Vagina (tissue), 2 donors: ENCODE measurements at places on chromosomes 16 and 17.

DNA sequence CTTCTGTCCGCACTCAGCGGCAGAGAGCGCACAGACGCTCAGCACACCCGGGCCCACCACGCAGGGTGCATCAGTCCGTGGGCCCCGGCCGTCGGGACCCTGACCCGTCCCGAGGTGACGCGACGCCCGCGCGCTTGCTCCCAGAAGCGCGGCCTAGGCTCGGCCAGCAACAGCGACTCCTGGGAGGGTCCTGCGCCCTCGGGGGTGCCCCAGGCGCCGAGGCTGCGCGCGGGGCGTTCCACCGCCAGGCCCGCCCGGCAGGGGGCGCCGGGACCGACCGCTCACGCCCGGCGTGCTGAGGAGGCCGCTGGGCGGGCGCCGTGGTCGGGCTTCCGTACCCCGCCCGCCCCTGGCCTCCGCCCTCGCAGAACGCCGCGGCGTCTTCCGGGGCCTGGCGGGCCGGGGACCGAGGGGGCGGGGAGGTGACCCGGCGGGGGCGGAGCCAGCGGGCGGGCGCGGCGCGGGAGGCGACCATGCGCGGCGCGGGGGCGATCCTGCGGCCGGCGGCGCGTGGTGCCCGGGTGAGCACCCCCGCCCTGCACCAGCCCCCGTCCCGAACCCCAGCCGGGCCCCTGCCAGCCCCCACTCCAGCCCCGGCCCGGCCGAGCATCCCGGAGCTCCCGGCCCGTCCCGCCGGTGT is at the start of gene CISD3:
CISD3 (plus strand) TSS at position 456 of the 640 bp plus-strand sequence; CDS start at position 474, 18 bp downstream.
- no peaks in the 10 kb centered on the region for H3K36me3 ChIP-seq
- peaks cover 45% of the 10 kb centered on the region for H3K4me1 ChIP-seq
- H3K4me3 ChIP-seq, result peak within 1 kb of the TSS; percentile 73
- no peaks in the 10 kb centered on the region for H3K27me3 ChIP-seq
- H3K27ac ChIP-seq, result peak within 1 kb of the TSS; percentile 85

GRCh38 chr17:51730303-51731050 is 428.0 kb downstream of the CA10 start:
- no peaks in the 10 kb centered on the region for H3K27me3 ChIP-seq
- H3K4me1 ChIP-seq, result no peaks in the 10 kb centered on the region
- DNase-seq, result no peak
- no peak overlapping the region for H3K4me3 ChIP-seq

DNA sequence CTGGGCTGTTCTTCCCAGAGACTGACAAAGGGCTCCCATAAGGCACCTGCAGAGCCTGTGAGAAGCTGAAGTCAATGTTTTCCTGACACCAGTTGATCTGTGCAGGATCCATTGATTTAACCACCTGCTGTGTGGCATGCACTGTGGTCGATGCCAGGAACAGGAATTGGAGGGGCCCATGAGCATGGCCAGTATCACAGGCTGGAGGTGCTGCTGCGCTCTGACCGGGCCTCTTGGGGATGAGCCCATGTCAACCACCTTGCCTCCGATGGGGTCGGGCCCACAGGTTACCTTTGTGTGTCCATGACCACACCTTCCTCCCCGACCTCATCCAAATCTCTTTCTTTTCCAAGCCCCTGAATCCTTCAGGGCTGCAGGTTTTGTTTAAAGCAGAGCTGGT is 18.2 kb upstream of the STH start:
- H3K27ac ChIP-seq, result no peak overlapping the region
- DNase-seq, result no peak
- no peak overlapping the region for H3K4me3 ChIP-seq
- no peaks in the 10 kb centered on the region for H3K36me3 ChIP-seq

DNA sequence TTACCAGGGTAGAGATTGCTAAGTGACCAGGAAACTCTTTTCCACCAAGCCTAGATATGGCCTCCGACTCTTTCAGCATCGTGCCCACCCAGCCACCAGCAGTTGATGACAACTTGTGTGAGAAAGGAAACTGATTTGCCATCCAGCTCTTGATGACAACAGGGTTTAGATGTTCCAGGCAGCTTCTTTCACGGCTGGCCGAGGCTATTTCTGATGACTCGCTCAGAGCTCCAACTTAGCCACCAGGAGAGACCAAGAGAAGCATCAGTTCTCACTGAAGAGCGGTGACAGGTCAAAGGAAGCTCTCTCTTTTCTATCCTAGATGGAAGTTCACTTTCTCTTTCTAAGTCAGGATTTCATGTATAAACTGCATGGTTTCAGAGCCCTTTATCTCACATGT is 61.2 kb downstream of the MPHOSPH6 start:
- no peaks in the 10 kb centered on the region for H3K36me3 ChIP-seq
- no peaks in the 10 kb centered on the region for H3K27me3 ChIP-seq
- H3K4me3 ChIP-seq, result no peak overlapping the region
- DNase-seq, result no peak

GRCh38 chr16:10077861-10078260 is 104.4 kb downstream of the GRIN2A start:
- no peaks in the 10 kb centered on the region for H3K36me3 ChIP-seq
- H3K4me1 ChIP-seq, result peaks cover 18% of the 10 kb centered on the region
- no peak overlapping the region for H3K27ac ChIP-seq
- H3K27me3 ChIP-seq, result no peaks in the 10 kb centered on the region
- no peak overlapping the region for H3K4me3 ChIP-seq
- no peak for DNase-seq

GRCh38 chr17:40190197-40191021 is 13.1 kb downstream of the RAPGEFL1 start:
- H3K27ac ChIP-seq, result peak overlapping the region; percentile 82
- H3K36me3 ChIP-seq, result no peaks in the 10 kb centered on the region
- peak overlapping the region; percentile 61 for H3K4me3 ChIP-seq
- no peaks in the 10 kb centered on the region for H3K27me3 ChIP-seq

DNA sequence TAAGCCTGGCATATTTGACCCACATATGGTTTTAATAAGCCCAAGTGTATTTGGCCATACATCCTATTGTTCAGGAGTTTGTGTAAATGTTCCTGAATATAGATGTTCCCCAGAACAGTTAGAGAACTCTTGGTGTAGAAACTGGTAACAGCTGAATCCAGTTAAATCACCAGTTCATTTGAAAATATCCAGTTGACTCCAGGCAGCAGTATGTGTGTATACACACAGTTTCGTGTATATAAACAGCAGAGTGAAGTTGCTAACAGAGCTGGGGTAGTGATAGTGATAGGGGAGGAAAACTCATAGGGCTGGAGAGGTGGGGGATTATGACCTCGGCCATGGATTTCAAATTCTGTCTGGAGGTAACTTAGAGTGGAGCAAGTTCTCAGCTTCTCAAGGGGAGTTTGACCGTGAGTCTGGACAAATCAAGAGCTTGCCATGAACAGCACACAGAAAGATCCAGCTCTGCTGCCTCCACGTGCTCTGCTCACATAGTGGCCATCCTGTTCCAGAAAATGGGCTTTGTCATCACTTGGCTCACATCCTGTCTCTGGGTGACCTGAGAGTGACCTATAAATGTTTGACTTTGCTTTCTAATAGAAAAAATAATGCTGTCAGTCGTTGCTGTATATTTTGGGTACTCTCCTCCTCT is 30.6 kb upstream of the MMD start:
- DNase-seq, result no peak
- peak overlapping the region; percentile 39 for H3K27ac ChIP-seq
- no peaks in the 10 kb centered on the region for H3K27me3 ChIP-seq
- H3K4me3 ChIP-seq, result no peak overlapping the region
- H3K36me3 ChIP-seq, result no peaks in the 10 kb centered on the region

DNA sequence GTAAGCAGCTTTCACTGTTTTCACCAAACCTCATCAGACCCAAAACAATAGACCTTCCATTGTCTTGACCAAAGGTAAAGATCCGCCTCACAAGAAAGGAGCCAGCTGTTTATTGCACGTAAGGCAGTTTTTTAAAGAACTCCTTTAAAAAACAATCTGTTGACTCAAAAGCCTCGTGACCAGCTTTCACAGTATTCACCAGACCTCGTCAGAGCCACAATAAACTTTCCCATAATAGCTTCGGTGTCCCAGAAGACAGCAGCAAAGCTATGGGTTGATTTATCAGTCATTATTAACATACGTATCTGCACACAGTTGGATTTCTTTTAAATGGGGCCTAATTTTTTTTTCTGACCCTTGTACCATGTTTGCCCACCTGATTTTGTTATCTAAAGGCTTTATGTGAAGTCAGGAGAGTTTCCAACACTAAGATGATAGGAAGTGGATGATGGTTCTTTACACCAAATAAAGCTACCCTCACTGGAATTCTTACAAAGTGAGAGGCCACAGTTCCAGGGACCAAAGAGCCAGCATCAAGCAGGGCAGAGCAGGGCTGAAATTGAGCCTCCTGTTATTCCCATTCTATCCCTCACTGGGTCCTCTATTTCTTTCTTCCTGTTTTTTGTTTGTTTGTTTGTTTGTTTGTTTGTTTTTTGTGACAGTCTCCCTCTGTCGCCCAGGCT is 17.6 kb upstream of the HELZ start:
- H3K27ac ChIP-seq, result peak overlapping the region; percentile 56
- H3K4me1 ChIP-seq, result peaks cover 16% of the 10 kb centered on the region
- H3K36me3 ChIP-seq, result no peaks in the 10 kb centered on the region
- DNase-seq, result no peak
- no peaks in the 10 kb centered on the region for H3K27me3 ChIP-seq

GRCh38 chr16:69936751-69937211 is 14.4 kb upstream of the CLEC18A start:
- H3K4me3 ChIP-seq, result no peak overlapping the region
- no peaks in the 10 kb centered on the region for H3K27me3 ChIP-seq
- H3K27ac ChIP-seq, result no peak overlapping the region
- no peak for DNase-seq

DNA sequence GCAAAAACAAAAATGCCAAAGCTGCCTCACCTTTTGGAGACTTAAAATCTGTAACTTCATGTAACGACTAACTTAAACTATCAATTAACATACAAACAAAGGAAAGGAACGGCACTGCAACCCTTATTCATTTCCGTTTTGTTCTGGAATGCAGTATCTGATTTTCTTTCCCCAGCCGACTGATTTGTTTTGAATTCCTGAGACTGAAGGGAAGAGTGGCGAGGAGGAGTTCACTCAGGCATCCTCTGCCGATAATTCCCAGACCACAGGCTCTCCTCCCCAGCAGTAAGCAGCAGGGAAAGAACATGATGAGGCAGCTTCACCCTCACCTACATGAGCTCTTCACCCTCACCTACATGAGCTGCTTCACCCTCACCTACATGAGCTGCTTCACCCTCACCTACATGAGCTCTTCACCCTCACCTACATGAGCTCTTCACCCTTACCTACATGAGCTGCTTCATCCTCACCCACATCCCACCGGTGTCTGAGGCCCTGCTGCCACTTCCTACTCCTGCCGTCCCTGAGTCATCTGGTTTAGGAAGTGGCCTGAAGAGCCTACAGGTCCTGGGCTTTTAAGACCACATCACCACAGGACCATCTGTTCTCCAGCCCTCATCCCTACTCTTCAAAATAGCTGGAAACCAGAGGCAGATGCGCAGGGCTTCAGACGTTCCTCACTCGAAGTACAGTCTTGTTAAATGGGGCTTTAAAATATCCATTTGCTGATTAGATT is 168.0 kb upstream of the RPH3AL start:
- no peaks in the 10 kb centered on the region for H3K4me1 ChIP-seq
- H3K36me3 ChIP-seq, result no peaks in the 10 kb centered on the region
- no peak overlapping the region for H3K27ac ChIP-seq
- no peaks in the 10 kb centered on the region for H3K27me3 ChIP-seq

DNA sequence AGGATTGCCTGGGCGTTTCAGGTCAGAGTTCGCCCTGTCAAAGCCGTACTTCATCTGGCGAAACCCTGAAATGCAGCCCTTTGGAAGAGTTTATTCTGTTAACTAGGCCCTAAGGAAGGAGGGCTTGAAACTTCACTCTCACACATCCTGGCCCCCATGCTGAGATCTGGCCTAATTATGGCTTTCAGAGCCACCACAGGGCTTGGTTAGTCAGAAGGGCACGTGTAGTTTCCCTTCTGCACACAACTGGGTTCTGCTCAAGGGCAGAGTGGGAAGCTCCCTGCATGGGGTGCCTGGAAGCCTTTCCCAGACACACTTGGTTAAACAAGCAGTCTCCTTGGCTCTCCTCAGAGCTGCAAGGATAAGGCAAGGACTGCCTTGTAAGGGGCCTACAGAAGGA is 397.3 kb downstream of the SHISA9 start:
- no peaks in the 10 kb centered on the region for H3K4me1 ChIP-seq
- DNase-seq, result no peak
- no peak overlapping the region for H3K27ac ChIP-seq

DNA sequence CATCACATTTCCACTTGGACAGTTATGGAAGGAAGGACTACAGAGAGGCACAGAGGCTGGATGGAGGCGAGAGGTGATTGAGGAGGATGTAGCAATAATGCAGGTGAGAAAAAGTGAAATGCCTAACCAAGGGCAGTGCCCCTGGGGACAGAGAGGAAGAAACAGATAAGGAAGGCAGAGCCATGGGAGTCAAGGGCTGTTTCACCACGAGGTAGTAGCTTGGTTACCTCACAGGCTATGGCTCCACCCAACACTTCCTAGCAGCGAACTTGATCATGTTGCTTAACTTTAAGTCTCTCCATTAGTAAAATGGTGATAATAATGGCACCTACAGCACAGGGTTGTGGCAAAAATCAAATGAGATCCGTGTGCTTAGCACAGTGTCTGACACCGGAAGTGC is 83.9 kb downstream of the YPEL2 start:
- no peak for DNase-seq
- no peaks in the 10 kb centered on the region for H3K27me3 ChIP-seq

- H3K27me3 ChIP-seq, result no peaks in the 10 kb centered on the region
- H3K4me3 ChIP-seq, result peak overlapping the region; percentile 59
Measured at GRCh38 chr17:45246861-45247428, 14.9 kb downstream of the SPATA32 start.

DNA sequence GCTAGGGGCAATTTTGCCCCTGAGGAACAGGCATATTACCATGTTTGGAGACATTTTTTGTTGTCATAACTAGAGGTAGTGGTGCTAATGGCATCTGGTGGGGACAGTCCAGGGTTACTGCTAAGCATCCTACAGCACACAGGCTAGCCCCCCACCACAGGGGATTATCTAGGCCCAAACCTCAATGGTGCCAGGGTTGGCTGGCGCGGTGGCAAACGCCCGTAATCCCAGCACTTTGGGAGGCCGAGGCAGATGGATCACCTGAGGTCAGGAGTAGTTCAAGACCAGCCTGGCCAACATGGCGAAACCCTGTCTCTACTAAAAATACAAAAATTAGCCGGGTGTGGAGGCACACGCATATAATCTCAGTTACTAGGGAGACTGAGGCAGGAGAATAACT is 15.2 kb downstream of the C1QTNF1 start:
- no peak for DNase-seq
- H3K4me1 ChIP-seq, result peaks cover 26% of the 10 kb centered on the region
- no peak overlapping the region for H3K4me3 ChIP-seq
- H3K36me3 ChIP-seq, result no peaks in the 10 kb centered on the region
- peak overlapping the region; percentile 44 for H3K27ac ChIP-seq
- H3K27me3 ChIP-seq, result no peaks in the 10 kb centered on the region

DNA sequence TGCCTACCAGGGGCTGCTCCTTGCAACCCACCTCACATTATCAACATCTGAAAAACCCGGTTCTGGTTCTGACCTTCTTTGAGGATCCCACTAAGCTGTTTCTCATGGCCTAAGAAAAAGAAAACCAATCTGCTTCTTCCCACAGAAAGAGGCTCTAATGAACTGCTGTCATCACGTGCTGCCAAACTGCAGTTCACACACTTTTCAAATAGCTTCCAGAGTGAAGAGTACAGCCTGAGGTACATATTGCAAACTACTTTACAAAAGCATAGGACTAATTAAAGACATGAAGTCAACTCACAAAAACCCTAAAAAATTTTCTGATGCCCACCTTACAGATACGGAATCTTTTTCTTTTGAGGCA is 36.7 kb downstream of the SMG6 start:
- peaks cover 34% of the 10 kb centered on the region for H3K4me1 ChIP-seq
- no peak for DNase-seq
- H3K27ac ChIP-seq, result no peak overlapping the region
- no peak overlapping the region for H3K4me3 ChIP-seq
- peaks cover 4% of the 10 kb centered on the region for H3K36me3 ChIP-seq

- no peak overlapping the region for H3K27ac ChIP-seq
- H3K4me1 ChIP-seq, result peaks cover 18% of the 10 kb centered on the region
- no peaks in the 10 kb centered on the region for H3K27me3 ChIP-seq
- peaks cover 36% of the 10 kb centered on the region for H3K36me3 ChIP-seq
Measured at GRCh38 chr17:50361561-50362480, 11.2 kb downstream of the MRPL27 start.
